CD14-positive monocyte (primary cell): ENCODE measurements at places on chromosomes 7 and 10.

- no peak for DNase-seq
These were observed 316.6 kb downstream of the SNX13 start for GRCh38 chr7:17623546-17624185.

GRCh38 chr10:113854761-113855588 lies 514 bp downstream of the NHLRC2 start:
- peak; percentile 57 for DNase-seq

- DNase-seq, result peak; percentile 81
These were observed 9.6 kb upstream of the KIF5B start for GRCh38 chr10:32065856-32066255.

DNA sequence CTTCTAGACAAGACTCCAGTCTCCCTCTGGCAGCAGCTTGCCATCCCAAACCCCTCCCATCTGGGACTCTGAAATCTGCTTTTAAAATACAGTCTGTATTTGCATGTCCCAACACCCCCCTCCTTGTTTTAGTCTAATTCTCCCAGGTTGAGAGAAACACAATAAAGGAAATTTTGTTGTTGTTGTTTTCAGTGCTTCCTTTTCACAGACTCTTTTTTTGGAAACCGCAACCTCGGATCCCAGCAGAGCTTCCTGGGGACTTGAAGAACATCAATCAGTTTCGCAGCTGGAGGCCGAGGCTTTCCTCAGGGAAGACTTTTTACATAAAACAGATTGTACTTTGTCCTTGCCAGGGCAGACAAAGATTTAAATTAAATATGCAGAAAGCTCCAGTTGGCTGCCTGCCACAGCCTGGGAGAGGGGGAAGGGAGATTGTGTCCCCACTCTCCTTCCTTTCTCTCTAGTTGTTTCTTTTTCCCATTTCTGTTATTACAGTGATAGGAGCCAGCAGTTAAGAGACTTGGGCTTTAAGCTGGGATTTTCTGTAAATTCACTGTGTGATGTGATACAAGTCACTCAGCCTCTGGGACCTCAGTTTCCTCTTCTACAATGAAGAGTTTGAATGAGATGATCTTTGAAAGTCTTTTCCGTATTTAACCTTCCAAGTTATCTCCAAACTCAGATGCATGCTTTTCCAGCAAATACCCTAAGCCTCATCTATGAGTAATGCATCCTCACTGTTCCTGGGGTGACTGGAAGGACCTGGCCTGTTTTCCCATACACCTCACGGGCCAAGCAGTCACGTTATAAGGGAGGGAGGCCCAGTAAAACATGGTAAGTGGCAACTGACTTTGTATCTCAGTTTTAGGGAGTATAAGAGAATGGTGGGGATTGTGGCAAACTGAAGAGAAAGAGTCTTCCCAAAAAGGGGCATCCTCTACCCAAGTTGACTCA lies 192.3 kb downstream of the REEP3 start:
- DNase-seq, result no peak

DNA sequence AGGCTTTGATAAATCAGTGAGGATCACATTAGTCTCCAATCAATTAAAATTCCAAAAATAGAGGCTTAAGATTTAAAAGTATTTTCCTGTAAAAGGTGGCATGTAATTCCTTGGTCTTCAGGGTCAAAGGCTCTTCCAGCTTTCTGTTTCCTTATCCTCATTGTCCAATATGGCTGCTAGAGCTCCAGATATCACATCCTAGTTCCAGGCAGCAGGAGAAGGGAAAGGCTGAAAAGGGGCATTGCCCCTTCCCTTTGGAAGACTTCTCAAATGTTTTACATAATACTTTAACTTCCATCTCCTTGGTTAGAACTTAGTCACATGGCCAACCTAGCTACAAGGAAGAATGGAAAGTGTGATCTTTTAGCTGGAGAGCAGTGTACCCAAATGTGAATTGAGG lies 39.2 kb upstream of the JAZF1 start:
- no peak for DNase-seq

DNA sequence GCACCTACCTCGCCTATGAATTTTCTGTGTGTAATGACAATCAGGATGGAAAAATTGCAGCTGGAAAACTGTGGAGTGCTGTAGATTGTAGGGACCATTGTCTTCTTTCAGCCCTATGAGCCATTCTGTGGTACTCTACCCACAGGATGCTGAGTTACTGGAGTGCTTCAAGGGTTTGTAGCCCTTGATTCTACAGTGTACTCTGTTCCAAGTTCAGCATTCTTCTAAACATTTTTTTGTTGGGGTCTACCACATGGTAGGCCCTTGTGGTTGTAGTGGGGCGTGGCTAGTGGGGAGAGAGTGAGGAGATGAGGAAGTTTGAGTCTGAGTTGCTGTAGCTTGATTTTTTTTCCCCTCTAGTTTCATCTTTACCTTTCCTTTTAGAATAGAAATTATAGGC lies 33.5 kb downstream of the REEP3 start:
- DNase-seq, result peak; percentile 1

GRCh38 chr10:62384447-62385081 lies 10.4 kb downstream of the ZNF365 start:
- DNase-seq, result no peak

DNA sequence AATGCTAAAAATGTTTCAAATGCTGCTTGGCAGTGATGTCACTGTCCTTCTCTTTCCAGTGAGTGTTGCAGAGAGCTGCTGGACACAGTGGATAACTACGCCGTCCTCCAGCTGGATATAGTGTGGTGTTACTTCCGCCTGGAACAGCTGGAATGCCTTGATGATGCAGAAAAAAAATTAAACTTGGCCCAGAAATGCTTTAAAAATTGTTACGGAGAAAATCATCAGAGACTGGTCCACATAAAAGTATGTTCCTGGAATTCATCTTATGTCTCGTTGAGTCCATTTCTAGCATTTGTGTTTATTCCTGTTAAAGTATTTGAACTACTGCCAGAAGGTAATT lies 25.2 kb downstream of the NUB1 start:
- DNase-seq, result no peak
